ENCODE measurements at places on chromosomes 7 and 10. TPM values are rescaled to one million over a fixed set of nuclear protein-coding genes. Genes with fewer than 3 reads are reported as not detected.

GRCh38 chr7:744854-745430 lies 17.9 kb upstream of the PRKAR1B start:
- peak; percentile 33 for DNase-seq

GRCh38 chr7:25391295-25391861 lies 163.1 kb upstream of the NPVF start:
- no peak for DNase-seq

DNA sequence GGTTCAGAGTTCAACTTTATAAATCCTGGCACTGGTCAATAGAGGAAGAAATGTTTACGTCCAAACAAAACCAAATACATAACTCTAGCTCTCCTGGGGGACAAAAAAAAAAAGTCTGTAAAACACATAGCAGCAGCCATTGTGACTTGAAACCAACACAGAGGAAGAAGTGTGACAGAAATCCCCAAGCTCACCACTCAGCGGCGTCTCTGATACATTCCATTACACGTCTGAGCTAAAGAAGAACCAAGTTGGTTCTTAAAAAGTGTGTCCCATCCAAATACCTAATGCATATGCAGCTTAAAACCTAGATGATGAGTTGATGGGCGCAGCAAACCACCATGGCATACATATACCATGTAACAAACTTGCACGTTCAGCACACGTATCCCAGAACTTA lies 58.3 kb upstream of the NANOS1 start:
- no peak for DNase-seq

DNA sequence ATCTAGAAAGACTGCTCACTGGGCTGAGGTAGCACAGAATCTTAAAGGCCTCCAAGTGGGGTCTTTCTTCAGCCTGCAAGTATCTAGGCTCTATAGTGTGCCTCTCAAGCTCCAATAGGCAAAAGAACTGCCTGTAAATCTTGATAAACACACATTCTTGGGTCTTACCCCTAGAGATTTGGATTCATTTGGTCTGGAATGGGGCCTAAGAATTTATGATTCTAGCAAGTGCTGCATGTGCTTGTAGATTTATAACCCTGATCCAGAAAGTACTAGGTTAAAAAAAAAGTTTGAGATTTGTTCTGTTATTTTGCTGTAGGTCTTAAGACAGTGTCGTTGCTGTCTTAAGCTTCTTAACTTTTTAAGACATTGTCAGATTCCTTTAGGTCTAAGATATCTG lies 74.1 kb downstream of the RALA start:
- DNase-seq, result no peak

DNA sequence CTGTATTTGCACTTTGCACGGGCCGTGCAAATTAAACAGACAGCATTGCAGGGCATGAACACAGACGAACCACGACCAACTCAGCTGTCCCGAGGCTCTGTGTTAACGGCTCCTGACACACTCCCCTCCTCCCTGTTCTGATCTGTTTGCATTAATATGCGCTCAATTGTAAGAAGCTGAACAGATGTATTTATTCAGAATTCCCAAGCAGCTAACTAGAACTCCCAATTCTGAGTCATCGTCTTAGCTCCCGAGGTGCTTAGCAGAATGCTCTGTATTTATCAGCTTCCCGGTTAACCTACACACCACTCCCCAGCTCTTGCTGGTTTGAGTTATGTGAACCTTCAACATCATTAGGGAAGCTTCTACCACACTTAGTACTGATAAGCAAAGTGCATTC lies 286.4 kb downstream of the PTPRN2 start:
- DNase-seq, result no peak

DNA sequence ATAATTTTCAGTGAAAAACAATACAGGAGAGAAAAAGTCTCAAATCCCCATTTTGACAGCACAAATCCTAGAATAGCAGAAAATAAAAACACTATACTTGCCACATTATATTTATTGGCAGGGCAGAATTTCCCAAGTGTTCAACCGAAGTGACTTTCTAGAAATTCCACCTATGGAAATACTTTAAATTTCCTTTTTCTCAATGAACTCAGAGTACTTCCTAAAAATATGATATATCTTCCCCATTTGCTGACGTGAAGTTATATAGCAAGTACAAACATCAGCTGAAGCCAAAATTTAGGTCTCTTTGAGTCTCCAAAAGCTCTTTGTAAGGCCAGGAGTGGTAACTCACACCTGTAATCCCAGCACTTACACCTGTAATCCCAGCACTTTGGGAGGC lies 83.3 kb downstream of the NT5C2 start:
- no peak for DNase-seq

DNA sequence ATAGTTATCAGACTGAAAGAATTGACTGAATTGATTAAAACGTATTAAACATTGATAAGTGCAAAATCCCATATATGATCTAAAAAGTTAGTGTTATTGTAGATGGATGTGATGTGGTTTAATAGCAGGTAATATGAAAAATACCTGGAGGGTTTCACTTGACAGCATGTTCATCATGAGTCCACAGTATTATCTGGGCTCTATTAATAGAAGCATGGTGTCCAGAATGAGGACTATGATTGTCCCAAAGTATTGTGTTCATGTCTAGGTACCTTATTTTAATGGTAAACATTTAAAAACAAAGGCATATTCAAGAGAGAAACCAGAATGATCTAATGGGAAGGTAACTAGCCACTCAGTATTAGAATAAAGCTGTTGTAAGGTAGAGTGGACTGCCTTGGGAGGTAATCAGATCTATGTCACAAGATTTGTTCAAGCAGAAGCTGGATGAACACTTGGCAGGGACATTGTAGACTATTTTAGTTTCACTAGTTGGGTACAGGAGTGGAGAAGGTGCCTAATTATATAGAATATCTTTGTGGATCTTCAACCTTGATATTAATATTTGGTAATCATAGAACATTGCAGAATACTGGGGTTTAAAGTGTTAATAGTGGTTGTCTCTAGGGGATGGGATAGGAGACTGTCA lies 43.5 kb downstream of the MCU start:
- no peak for DNase-seq

DNA sequence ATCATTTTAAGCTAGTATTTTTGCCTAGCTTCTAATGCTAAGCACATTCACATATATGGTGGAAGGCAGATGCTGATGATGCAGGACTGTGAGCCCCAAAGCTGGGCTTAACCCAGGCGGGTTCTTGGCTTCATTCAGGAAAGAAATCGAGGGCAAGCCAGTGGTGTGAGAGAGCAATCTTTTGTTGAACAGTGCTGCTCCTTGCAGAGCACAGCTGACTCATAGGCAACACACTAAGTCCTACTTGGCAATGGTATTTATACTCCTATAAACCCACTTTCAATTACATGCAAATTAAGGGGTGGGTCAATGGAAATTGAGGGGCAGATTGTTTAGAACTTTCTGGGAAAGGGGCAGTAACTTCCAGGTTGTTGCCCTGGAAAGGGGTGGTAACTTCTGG lies 42.0 kb upstream of the CELF2 start:
- no peak for DNase-seq

DNA sequence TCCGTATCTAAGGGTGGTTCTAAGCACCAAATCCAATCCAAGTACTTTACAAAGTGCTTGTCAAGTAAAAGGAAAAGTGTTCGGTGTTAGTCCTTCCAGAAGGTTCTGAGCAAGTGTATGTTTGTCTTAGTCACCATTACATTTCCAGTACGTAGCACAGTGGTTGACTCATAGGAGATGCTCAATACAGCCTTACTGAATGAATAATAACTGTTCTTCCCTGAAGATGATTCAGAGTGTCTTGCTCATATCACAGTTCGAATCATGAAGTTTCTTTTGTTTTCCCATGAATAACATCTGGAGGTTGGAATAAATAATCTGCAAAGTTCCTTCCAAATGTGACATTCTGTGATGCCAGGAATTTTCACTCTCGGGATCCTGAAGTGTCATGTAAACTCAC lies 53.4 kb downstream of the WNT2 start:
- DNase-seq, result no peak

- no peak for DNase-seq
Observed at GRCh38 chr7:91993976-91994375, 53.3 kb downstream of the AKAP9 start.

DNA sequence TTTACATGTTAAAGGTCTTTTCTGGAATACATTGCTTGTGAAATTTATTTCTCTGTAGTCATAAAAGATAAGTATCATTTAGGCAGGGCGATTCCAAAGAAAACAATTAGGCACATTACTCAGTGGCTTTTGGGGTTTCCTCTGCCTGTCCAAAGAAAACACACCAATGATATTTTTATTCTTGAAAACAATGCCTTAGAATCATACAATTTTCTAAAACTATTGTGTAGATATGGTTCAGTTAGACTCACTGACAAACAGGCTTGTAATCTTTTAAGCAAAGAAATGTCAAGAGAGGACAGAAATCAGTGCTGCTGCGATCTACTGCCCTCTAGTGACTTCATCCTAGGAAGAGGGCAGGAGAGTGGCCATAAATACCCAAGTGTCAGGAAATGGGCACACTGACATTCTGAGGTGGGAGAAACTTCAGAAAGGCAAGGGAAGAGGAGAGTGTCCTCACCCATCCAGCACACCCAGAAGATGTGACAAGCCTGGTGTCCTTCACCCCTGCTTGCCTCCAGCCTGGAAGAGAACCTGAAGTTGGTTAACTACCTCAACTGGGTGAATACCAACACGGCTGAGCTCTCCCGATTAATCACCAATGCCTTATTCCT lies 120.5 kb downstream of the GALNT11 start:
- DNase-seq, result no peak

DNA sequence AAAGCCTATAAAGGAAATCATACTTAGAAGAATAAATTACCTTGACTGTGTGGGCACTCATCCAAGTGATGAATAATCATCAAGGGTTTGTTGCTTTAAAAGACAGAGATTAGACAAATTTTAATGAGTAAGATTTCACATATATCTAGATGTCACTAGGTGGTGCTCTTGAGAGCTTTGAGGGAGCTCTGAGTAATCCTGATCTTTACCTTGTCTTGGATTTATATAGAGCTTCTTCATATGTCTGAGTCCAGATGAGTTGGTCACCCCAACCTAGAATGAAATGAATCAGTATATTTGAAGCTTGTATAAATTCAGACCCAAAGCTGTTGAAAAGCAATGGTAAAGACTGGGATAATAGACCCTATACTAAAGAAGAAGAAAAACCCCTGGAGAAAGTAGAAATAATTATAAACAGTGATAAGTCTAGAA lies 3.7 kb downstream of the AGR2 start:
- no peak for DNase-seq

The LIPF gene
- not detected for total RNA-seq

The FLNC gene
- total RNA-seq, result 7.5 TPM

The FAM20C gene
- total RNA-seq, result 71.0 TPM

The CEP55 gene
- total RNA-seq, result 2.1 TPM

The NKX2-3 gene
- not detected for total RNA-seq

The ZPBP gene
- total RNA-seq, result not detected

The HGF gene
- 8.6 TPM for total RNA-seq

The PPIF gene
- 16.0 TPM for total RNA-seq
